ENCODE measurements at places on chromosomes 6 and 20. TPM values are rescaled to one million over a fixed set of nuclear protein-coding genes. Genes with fewer than 3 reads are reported as not detected.

The GID8 gene
- polyA plus RNA-seq: 50.3 TPM

DNA sequence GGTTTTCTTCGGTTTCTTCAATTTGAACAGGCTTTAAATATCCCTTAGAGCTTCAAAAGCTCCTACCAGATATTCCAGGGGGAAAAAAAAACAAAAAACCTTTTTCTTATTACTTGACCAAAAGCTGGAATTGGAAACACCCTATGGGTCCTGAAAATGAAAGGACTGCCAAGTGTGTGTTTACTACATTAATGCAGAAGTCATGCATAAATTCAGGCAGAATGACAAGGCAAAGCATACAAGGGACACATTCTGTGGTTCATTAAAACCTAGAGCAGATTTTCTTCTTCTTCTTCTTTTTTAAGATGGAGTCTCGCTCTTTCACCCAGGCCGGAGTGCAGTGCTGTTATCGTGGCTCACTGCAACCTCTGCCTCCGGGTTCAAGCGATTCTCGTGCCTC is 119.1 kb downstream of the GMDS start:
- no peak for DNase-seq

- DNase-seq: no peak
Measured at GRCh38 chr20:23454816-23455215, 2.1 kb upstream of the CST11 start.

DNA sequence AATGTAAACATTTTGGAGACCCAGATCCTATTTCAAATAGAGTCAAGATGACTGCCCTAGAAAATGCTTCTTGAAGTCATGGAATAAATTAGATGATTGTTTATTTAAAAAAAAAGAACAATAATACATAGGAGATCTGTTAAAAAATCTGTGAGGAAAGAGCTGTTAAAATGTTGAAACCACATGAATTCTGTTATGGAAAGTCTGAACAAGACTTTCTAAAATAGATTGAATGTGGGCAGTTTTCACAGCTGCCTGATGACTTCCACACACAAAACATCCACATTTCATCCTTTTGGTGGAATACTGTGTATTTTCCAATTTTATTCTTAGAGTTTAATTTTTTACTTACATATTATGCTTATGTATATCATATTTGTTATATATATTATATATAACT is 186.1 kb downstream of the LAMA2 start:
- DNase-seq: no peak

DNA sequence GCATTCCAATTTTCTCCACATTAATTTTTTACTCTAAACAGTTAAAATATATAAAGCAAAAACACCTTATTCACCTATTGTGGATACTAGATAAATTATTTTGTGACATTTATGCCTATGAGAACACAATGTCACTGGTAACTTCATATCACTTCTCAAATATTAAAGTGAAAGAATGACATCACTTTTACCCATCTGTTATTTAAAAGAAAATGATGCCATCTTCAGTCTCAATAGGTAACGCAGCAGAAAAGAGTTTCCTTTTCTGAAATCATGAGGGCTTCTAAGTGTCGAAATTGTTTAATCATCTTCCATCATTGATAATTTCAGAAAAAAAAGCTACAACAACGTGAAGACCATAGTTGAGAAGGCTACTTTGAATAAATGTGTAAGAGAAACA is 2.9 kb downstream of the HAO1 start:
- DNase-seq: no peak

DNA sequence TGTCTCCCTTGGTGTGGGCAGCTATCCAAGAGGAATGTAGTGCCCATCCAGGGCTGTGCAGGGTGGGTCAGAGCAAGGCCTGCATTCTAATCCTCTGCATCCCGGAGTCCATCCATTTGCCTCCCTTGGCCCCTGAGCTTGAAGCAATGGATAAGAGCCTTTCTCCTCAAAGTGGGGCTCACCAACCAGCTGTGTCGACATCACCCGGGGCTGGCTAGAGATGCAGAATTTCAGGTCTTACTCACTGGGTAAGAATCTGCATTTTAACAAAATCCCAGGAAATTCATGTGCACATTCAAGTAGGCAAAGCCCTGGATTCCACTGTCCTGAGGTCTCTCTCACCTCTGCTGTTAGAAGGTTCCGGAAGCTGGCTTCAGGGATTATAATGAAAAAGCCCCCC is 95.3 kb downstream of the MDGA1 start:
- no peak for DNase-seq

DNA sequence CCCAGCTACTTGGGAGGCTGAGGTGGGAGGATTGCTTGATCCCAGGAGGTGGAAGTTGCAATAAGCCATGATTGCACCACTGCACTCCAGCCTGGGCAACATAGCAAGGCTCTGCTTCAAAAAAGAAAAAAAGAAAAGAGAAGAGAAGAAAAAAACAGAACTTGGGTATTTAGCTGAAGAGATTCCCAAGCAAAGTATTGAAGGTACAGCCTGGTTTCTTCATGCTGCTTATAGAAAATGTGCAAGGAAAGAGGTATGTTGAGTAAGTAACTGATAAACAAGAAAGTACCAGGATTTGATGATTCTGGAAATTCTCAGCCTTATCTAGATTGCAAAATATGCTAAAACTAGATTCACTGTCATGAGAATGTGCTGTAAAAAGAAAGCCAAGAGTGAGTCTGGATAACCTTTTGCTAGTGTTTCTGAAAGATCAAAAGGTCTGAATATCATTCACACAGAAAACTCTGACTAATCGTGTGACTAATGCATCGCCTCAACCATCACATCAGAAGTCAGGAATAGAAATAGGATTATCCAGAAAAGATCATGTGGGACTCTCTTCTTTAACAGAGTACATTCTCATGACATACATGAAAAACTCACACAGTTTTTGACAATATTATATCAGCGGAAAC is 32.4 kb upstream of the NOP56 start:
- no peak for DNase-seq

DNA sequence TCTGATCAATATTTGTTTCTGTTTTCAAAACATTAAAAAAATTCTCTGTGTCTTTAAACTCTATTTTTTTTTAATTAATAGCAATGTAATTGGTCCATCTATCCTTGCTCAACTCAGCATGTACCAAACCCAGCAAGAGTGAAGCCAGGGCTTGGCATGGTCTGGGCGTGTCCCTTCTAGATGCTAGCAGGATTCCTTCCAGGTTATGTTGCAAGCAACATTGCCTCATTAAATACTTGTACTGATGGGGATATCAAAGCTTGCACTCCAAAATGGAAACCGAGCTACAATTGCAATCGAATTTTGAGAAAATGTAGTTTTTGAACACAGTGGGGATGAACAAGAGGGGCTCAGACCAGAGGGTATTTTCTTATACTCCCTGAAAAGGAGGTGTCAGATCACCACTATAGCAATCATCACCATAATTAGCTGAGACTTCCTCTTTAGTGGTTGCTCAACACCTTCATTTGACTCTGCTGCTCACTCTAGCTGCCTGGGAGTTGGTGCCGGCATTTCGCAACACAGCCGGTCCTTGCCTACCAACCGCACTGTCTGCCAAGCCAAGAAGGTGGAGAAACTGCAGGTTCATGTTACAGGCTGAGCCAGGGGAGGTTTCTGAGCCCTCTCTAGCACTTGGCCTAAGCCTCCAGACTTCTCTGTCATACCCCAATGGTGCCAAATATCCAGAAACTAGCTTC is 67.8 kb upstream of the RALGAPA2 start:
- no peak for DNase-seq

The ATP9A gene
- polyA plus RNA-seq: 63.7 TPM

DNA sequence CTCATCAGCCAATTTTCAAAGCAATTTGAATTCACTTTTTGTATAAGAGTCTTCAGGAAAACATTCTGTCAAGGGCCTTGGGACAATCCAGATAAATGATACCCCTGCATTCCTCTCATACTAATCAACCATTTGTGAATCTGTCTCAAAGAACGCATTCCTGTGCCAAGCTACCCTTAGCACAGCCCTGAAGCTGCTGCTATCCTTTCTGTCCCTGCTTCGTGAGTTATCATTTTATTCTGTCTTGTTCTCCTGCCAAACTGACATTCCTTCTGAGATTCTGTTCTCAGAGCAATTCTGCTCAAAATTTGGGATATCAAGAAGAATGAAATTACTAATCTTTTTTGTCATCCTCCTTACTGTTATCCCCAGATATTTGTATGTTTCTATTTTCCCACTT is 213.9 kb upstream of the STXBP5 start:
- DNase-seq: no peak

The GRM1 gene
- polyA plus RNA-seq: 0.15 TPM

GRCh38 chr6:107103082-107103481 is 12.2 kb downstream of the BEND3 start:
- no peak for DNase-seq

The POLR1H gene
- polyA plus RNA-seq: 34.6 TPM

The ELMO2 gene
- 61.9 TPM for polyA plus RNA-seq

The JAG1 gene
- polyA plus RNA-seq: 172 TPM

- DNase-seq: no peak
Measured at GRCh38 chr6:135972150-135972549, 120.6 kb downstream of the PDE7B start.
